ENCODE measurements at places on chromosomes 13 and 19.

GRCh38 chr13:97372936-97373335 lies 61.0 kb upstream of the RAP2A start:
- H3K4me3 ChIP-seq = no peak overlapping the region
- H3K4me1 ChIP-seq = no peaks in the 10 kb centered on the region
- H3K27me3 ChIP-seq = no peaks in the 10 kb centered on the region
- no peak overlapping the region for H3K27ac ChIP-seq
- DNase-seq = no peak

DNA sequence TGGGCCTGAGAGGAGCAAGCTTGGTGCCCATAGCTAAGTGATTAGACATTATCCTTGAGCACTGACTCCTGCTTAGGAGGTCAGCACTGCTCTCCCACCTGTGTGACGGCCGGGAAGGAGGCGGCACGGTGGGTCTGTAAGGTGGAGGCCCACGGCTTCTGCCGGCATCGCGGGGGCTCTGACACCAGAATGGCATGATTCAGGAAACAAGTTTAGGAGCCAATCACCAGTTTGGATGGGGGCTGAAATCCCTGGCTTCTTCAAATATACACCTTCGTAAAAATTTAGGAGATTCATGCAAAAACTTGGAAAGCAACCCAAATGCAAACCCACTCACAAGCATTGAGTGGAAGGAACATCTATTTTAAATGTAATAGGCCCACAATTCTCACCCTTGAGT lies 307.3 kb upstream of the TSHZ3 start:
- no peaks in the 10 kb centered on the region for H3K36me3 ChIP-seq
- H3K27ac ChIP-seq = no peak overlapping the region
- no peak for DNase-seq

GRCh38 chr13:79245937-79246577 lies 160.0 kb downstream of the RBM26 start:
- no peak for DNase-seq
- no peak overlapping the region for H3K27ac ChIP-seq
- H3K36me3 ChIP-seq = no peaks in the 10 kb centered on the region
- no peak overlapping the region for H3K4me3 ChIP-seq
- H3K4me1 ChIP-seq = no peaks in the 10 kb centered on the region
- H3K27me3 ChIP-seq = peaks cover 9% of the 10 kb centered on the region

DNA sequence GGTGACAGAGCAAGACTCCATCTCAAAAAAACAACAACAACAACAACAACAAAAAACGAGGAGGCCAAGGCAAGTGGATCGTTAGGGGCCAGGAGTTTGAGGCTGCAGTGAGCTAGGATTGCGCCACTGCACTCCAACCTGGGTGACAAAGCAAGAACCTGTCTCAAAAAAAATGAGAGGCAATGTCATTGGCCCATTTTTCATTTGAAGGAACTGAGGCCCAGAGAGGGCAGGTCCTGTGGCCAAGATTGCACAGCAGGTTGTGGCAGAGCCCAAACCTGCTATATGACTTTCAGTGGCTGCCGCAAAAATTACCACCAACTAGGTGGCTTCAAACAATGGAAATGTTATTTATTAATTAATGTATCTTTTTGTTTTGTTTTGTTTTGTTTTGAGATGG lies 5.5 kb downstream of the PIK3R2 start:
- no peak overlapping the region for H3K4me3 ChIP-seq
- H3K27ac ChIP-seq = peak overlapping the region; percentile 82
- H3K36me3 ChIP-seq = peaks cover 29% of the 10 kb centered on the region
- H3K4me1 ChIP-seq = peaks cover 41% of the 10 kb centered on the region

GRCh38 chr13:51938454-51938853 lies 72.8 kb downstream of the ATP7B start:
- H3K27me3 ChIP-seq = no peaks in the 10 kb centered on the region
- H3K36me3 ChIP-seq = no peaks in the 10 kb centered on the region
- peaks cover 15% of the 10 kb centered on the region for H3K4me1 ChIP-seq
- no peak overlapping the region for H3K27ac ChIP-seq
- DNase-seq = no peak
- no peak overlapping the region for H3K4me3 ChIP-seq

- DNase-seq = no peak
- no peaks in the 10 kb centered on the region for H3K4me1 ChIP-seq
- H3K27ac ChIP-seq = no peak overlapping the region
- no peaks in the 10 kb centered on the region for H3K36me3 ChIP-seq
These were observed 246.7 kb downstream of the DLEU7 start for GRCh38 chr13:50596776-50597203.

DNA sequence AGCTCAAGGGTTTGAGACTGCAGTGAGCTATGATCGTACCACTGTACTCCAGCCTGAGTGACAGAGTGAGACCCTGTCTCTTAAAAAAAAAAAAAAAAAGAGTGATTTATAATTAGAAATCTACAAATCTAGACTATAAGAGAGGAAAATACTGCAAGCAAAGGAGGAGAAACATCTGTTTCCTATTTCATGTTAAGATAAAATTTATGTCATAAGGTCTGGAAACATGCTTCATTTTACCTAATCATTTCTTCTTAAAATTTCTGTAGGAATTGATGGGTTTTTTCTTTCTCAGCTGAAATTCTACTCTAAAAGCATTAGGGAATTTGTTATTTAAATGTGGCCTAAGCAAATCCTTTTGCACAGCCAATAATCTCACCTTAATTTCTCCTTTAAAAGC lies 53.2 kb downstream of the C13orf42 start:
- H3K36me3 ChIP-seq = no peaks in the 10 kb centered on the region
- no peak overlapping the region for H3K4me3 ChIP-seq
- no peaks in the 10 kb centered on the region for H3K27me3 ChIP-seq
- DNase-seq = no peak
- H3K27ac ChIP-seq = no peak overlapping the region

DNA sequence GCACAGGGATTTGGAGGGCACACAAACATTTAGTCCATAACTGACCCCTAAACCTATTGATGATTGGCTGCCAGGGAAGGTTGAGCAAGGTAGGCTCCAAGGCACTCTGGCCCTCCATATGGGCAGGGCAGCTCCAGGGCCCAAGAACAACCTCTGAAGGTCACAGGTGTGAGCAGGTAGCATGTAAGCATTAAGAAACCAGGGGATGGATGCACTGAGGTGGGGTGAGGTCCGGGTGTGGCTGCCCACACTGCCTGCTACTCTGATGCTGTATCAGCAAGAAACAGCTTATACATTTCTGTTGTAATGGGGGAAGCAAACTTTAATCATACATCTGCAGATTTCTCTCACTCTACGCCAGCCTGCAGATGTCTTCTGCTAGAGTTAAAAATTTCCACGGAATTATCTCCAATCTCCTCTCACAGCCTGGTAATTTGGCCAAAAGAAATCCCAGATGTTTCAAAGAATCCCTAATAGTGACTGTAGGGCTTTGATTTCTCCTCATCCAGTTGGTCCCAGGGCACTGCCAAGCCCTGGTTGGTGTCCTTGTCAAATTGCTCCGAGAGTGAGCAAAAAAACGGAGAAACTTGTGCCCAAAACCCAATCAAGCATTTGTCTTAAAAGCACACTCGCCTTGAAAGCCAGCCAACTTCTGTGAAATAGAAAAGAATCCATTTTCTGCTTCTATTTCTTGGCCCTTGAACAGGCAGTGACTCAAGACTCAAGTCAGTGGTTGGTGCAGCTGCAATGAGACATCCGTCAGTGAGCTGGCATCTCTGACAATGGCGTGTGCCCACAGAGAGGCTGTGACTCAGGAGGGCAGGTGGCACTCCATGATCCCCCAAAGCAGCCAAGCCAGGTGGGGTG lies 72.5 kb upstream of the MRI1 start:
- no peaks in the 10 kb centered on the region for H3K36me3 ChIP-seq
- H3K4me1 ChIP-seq = no peaks in the 10 kb centered on the region
- no peaks in the 10 kb centered on the region for H3K27me3 ChIP-seq
- DNase-seq = no peak
- no peak overlapping the region for H3K27ac ChIP-seq
- H3K4me3 ChIP-seq = no peak overlapping the region

DNA sequence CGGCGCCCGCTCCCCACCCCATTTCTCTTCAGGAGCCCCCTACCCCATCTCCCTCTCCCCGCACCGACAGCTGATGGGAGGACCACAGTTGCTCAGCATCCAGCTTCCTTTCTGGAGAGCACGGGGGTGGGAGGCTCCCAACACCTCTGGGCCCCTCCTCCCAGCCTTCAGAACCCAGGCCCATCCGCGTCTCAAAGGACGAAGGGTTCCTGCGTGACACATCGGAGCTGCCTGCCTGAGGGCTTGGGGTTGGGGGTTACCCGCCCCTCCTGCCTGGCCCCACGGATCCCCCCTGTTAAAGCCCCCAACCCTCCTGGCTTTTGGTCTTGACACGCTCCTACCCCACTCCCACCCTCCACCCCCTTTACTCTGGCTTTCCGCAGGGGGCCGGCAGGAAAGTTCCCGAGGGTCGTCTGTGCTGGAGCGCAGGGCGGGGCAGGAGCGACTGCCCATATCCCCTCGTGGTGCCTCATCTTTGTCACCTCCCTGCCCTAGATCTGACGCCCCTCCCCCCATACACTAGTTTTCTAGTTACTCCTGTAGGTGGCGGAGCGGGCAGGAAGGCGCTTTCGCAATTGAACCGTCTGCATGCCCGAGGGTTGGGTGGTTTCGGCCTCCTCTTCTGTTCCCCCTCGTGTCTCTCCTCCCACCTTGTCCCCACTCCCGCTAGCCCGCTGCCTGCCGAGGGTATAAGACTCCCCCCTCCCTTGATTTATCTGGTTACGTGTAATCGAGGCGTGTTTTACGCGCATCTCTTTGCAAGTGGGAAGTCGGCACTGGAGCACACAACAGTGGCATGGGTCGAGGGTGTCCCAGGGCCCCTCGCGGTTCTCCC lies 924 bp downstream of the TRAPPC5 start:
- H3K27me3 ChIP-seq = no peaks in the 10 kb centered on the region
- peaks cover 4% of the 10 kb centered on the region for H3K36me3 ChIP-seq
- peak overlapping the region; percentile 96 for H3K27ac ChIP-seq
- peak overlapping the region; percentile 95 for H3K4me3 ChIP-seq
- H3K4me1 ChIP-seq = peaks cover 3% of the 10 kb centered on the region

DNA sequence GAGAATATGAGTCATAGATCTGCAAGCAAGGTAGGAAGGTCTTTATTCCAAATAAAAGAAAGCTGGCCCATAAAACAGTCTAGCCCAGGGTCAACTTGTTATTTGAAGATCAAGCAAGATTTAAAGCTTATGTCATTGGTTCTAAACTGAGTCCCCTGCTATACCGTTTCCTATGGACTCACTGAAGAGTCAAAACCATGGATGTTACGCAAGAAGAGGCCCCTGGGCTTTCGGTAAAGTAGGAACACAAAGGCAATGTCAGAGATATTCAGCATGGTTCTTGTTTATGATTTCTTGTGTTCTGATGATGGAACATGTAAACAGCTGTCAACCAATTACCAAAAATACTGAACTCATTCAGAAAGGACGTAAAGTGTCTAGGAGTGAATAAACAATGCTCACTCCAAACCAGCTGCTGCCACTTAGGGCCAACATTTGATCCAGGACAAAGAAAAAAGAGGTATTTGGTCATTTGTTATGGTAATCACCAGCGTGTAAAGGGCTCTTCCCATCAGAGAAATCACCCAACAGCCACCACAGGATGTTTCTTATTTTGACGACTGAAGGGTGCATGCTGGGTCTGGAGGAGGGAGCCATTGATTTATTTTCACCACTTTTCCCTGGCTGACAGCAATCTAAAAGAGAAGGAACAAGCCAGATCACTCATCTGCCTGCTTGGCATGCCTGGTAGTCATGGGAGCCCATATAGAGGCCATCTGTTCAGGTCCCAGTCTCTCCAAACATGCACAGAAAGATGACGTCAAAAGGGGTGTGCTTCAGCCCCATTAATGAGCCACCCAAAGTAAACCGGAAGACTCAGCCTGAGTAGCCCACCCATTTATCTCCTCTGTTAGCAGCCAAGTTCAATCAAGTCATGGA lies 68.3 kb downstream of the FGF14 start:
- no peaks in the 10 kb centered on the region for H3K36me3 ChIP-seq
- no peaks in the 10 kb centered on the region for H3K4me1 ChIP-seq
- no peaks in the 10 kb centered on the region for H3K27me3 ChIP-seq
- no peak overlapping the region for H3K27ac ChIP-seq
- no peak for DNase-seq

DNA sequence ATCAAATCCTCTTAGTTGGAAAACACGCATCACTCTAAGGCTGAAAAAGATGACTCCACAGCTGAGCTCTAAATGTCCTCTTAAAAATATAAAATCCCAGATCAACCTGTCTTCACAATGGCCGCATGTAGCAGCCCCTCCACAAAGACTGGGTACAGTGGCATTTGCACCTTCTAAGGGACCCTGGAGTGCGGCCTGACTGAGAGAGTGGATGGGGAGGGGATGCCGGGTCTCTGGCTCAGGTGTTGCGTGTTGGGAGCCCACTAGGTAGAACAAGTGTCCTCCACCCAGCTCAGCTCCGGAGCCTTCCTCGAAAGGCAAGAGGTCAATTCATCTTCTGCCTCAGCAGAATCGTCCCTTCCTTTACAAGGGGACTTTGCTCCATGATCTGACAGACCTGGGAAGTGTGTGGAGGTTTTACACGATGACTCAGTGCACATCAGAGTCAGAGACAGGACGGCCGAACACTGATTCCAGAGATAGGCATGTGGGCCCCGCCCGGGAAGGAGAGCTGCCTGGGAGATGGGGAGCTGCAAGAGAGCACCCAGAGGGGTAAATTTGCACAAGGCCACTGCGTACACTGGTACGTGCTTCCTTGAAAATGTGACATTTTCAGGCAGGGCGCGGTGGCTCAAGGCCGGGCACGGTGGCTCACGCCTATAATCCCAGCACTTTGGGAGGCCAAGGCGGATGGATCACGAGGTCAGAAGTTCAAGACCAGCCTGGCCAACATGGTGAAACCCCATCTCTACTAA lies 23.5 kb upstream of the SLC15A1 start:
- H3K4me1 ChIP-seq = peaks cover 32% of the 10 kb centered on the region
- peak overlapping the region; percentile 6 for H3K27ac ChIP-seq
- H3K4me3 ChIP-seq = peak overlapping the region; percentile 46

DNA sequence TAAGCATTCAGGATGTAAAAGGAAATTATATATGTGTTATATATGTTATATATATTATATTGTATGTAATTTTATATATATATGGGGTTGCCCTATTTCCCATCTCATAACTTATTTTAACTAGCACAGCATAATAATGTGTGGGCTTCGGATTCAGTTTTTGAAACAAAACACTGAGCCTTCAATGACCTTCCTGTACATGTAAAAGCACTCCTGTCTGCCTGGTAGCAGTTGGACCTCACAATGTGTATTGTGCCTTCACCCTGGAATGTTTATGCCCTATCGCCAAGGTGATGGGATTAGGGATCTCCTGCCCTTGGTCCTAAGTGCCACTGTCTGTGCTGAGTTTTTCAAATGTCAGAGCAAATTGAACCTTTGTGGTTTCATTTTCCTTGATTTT lies 968.8 kb downstream of the TUBA3C start:
- no peaks in the 10 kb centered on the region for H3K4me1 ChIP-seq
- no peaks in the 10 kb centered on the region for H3K27me3 ChIP-seq

DNA sequence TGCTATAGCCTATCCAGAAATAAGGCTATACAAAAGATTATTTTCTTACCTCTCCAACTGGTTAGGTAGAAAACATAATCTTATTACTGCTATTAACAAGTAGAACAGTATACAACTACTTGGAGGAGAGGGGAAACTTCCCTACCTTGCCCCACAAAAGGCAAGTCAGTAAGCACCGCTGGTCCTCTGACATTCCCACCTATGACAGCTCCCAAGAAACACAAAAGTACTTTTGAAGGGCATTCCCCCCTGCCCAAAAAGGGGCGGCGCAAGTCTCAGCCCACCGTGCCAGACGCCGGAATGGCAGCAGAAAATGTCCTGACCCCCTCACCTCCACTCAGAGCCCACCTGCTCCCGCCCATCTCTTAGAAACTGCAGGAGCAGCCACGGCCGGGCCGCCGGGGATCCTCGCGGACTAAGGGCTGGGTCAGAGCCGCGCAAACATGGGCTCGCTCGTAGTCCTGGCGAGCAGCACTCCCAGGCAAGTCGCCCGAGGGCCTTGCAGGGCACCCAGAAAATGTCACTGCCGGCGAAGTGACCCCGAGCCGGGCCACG lies 437 bp downstream of the SUCLA2 start:
- no peaks in the 10 kb centered on the region for H3K27me3 ChIP-seq
- H3K4me1 ChIP-seq = peaks cover 17% of the 10 kb centered on the region
- H3K4me3 ChIP-seq = peak overlapping the region; percentile 97
- DNase-seq = no peak
- no peaks in the 10 kb centered on the region for H3K36me3 ChIP-seq

Data from HCT116 (cell line).